ENCODE measurements at places on chromosomes 11 and 22.
A peak's percentile ranks its signal among the peaks of the same experiment; 100 is the strongest.

DNA sequence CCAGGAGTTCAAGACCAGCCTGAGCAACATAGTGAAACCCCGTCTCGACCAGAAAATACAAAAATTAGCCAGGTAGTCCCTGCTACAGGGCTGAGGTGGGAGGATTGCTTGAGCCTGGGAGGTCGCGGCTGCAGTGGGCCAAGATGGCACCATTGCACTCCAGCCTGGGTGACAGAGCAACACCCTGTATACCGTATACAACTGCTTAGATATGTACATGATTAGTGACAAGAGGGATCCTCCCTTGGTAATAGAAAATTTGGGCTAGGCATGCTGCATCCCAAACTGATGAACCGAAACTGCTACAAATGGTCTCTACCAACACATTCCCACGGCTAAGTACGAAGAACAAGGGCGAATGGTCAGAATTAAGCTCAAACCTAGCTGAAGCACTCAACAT is 12.2 kb upstream of the SLC37A4 start:
- DNase-seq: no peak

GRCh38 chr11:75275581-75275980 is 35.0 kb downstream of the TPBGL start:
- DNase-seq: peak; percentile 56

DNA sequence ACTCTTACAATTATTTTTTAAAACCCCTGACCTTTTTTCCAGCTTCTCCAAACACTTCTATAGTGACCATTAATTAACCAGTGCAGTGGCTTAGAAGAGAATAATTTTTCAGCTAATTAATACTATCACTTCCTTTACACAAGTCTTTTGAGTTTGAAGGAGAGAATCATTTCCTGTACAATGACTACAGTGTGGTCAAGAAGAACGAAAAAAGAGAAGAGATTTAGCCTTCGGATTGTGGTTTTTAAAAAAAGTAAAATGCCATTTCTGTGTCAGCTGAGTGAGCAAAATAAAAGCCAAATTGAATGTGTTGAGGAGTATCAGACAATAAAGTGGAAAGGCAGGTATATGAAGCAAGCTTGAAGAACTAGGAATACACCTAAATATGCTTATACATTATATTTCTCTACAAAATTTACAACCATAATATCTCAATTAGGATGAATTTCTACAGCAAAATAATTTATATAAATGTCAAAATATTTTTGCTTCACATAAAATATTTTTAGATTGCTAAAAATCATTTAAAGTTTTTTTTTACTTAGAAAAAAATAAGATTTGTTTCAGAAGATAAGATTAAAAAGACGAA is 1155.2 kb upstream of the CNTN5 start:
- no peak for DNase-seq

DNA sequence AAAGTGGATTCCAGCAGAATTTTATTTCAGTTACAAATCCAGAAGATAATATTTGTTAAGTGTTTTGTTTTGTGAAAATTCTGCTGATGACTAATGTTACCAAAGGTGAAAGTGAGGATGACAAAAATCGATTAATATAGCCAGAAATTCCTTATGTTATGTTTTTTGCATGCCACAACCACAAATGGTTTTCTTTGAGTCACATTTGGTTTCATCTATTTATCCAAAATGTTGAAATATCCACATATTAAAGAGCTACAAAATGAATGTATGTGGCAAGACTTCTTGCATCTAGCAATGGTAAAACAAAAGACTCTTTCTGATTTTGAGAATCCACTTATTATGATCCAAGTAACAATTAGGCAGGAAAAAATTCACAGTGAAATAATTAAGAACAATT is 150.1 kb upstream of the LRRC4C start:
- no peak for DNase-seq

- DNase-seq: no peak
These were observed 175.0 kb downstream of the TENM4 start for GRCh38 chr11:79265756-79266322.

GRCh38 chr11:83836065-83836464 is 549.9 kb upstream of the CCDC90B start:
- no peak for DNase-seq

DNA sequence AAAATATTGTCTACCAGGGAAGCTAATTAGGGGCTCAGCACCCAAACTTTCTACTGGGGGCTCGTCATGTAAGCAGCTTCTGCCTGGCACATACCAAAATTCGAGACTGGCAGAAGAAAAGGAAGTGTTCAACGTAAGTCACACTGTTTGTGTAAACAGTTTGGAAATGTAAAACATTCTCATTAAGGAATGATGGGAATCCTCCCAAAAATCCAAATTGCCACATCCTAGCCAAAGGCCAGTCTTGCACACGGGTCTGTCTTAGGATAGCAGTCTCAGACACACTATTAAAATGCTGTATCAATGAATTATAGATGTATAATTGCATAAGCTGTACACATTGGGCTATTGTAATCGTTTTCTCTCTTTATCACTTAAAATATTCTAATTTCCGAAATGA is 28.9 kb downstream of the CUL5 start:
- no peak for DNase-seq

DNA sequence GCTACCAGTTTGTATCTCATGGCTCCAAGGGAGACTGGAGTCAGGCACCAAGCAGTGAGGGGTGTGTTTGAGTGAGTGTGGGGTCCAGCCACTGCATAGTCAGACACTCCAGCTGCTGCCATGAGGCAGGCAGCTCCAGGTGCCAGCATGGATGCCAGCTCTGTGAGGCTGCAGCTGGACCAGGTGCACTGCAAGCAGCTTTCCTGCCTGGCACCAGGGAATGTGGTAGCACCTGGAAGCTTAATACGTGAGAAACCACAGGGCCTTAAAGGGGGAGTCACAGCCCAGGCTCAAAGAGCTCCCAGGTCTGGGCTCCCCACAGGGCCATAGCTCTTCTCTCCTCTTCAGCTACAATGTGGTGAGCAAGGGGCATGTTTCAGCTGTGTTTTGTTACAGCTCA is 817.8 kb upstream of the LUZP2 start:
- no peak for DNase-seq

Data from stimulated activated CD8-positive, alpha-beta memory T cell treated with anti-CD3 and anti-CD28 coated beads, Interleukin-4, amount 100 ng/mL, for 1 hour (primary cell).